ENCODE measurements at places on chromosomes 7 and 10. TPM values are rescaled to one million over a fixed set of nuclear protein-coding genes. Genes with fewer than 3 reads are reported as not detected.

DNA sequence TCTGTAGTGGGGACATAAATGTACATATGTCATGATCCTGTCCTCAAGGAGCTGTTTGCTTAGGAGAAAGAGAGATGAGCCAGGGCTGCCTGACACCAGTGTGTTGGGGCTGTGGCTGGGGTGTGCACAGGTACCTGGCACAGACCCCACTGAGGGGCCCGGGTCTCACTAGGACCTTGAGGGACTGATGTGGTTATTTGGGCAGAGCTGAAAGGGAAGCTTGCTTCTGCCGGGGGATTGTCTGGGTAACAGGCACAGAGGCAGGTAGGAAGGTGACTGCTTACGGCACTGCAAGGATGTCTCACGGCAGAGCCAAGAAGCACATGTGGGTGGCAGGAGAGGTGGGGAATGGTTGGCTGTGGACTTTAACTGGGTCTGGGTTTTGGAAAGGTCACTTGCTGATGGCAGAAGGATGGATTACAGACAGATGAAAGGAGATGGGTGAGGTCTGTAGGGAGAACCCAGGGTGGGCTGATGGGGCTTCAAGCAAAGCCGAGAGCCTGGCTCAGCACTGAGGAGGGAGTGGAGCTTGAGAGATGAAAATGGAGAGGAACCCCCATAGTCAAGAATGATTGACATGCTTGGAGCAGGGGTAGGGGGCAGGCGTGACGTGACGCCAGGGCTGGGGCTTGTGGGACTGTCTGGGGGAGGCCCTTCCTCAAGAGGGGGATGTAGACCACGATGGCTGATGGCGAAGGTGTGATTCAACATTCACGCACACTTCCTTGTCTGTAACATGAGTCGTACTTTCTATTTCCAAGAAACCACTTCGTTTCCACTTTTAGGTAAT is 207.7 kb upstream of the SHH start:
- H3K27ac ChIP-seq, result no peak overlapping the region
- no peak for DNase-seq
- no peaks in the 10 kb centered on the region for H3K36me3 ChIP-seq
- H3K27me3 ChIP-seq, result peaks cover 15% of the 10 kb centered on the region

GRCh38 chr7:46781901-46782439 is 799.9 kb downstream of the TNS3 start:
- H3K27me3 ChIP-seq, result no peaks in the 10 kb centered on the region
- no peak for DNase-seq
- H3K27ac ChIP-seq, result no peak overlapping the region
- H3K4me1 ChIP-seq, result no peaks in the 10 kb centered on the region

DNA sequence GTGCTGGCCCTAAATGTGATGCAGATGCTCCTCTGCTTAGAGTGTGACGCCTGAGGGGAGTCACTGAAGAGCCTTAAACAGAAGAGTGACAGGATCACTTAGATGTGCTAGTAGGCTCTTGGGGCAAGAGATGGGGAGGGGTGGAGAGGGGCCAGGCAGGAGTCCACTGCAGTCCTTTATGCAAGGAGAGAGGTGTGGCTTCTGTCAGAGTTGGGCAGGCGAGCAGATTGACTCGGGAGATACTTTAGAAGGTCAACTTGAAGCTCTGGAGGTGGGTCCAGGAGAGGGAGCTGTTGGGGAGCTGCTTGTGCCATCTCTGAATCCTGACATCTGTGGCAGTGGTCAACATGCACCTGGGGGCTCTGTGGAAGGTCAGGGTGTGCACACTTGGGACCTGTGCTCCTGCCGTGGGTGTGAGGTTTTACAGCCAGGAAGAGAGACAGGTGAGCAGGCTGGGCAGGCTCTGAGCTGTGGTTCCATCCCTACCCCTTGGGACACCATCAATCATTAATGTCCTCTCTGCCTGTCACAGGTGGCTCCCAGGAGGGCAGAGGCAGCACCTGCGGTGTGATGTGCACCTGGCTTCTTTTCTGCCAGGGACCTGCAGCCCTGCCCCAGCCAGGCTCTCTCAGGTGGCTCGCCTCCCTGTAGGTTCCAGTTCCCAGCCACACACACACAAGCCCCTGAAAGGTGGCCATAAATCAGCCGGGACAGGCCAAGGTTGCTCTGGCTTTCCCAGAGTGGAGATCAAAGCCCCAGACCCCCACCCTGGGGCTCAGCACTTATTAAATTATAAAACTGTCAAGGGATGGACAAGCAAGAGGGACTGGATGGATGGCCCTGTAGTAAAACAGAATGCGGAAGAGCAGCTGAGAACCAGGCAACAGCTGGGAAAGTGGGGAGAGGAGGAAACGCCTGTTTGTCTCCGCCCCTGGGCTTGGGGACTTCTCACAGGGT is 14.0 kb downstream of the NEURL1 start:
- no peaks in the 10 kb centered on the region for H3K27me3 ChIP-seq
- DNase-seq, result no peak

Gene GATA3
- 47.2 TPM for total RNA-seq

Gene HOXA3
- total RNA-seq, result not detected

All from T-cell (primary cell).